Cerebellum (tissue), 4 donors: ENCODE measurements at places on chromosomes 12 and 14. TPM values are rescaled to one million over a fixed set of nuclear protein-coding genes. Genes with fewer than 3 reads are reported as not detected.
A peak's percentile ranks its signal among the peaks of the same experiment; 100 is the strongest.

DNA sequence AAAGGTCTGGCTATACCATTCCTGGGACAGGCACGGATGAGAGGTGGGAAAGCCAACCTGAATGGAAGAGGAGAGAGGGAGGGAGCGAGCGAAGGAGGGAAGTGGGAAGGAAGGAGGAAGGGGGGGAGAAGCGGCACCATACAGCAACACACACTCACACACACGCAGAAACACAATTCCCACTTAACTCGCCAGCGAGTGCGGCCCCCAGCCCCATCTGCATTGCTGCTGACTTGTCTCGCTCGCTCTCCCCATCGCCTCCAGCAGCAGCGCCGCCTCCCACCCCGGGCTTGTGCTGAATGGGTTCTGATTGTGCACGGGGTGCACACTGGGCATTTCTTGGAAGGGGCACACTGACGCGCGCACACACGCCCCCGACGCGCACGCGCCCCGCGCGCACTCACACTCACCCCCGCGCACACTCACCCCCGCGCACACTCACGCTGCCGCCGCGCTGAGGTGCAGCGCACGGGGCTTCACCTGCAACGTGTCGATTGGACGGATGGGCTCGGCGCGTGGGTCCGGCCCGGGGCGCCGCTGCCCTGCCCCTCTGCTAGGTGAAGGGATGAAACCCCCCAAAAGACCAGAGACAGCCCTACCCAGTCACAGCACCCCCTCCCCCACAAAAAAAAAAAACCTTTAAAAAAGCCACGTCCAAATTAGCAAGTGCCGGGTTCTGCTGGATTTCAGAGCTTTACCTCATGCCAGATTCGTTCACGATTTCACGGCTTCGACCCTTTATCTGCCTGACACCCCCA, 685 bp downstream of the GRIN2B start:
- DNase-seq = no peak

- DNase-seq = no peak
Measured at GRCh38 chr14:84228702-84229101, 1301.2 kb upstream of the FLRT2 start.

DNA sequence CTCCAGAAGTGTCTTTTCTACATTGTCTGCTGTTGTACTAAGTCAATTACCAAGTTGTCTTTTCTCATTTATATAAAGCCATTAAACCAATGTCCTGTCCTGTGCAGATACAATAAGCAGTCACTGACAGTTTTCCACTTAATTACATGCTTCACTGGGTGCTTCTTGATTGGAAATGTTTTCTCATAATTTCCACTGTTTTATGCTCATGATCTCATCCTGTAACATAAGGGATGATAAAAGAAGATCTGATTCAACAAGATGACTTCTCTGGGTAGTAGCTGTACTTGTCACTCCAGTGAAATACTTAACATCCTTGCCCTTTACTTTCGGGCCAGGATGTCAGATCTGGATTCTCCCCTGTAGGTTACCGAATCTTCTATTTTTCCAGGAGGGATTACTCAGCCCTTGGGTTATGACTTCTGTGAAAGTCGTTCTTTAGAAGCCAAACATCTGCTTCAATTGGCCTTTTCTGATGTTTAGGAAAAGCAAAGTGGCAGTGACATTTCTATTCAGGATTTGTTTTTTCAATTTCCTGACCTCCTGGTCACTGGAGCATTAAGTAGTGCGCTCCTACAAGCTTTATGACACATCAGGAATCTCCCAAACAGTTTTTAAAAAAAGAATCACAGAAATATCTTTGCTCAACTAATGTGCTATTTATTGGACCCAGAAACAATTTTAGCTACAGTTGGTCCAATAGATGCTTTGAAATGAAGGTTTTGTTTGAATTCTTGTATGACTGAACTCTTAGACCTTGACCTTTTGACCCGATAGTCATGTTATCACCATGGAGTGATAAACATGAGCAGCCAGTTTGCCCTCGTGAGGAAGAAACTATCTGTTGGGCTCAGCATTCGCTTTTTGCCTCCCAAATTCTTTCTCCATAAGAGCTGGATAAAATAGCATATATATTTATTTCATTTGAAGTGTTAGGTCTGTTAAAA, 234.5 kb upstream of the SSTR1 start:
- no peak for DNase-seq

- DNase-seq = no peak
Measured at GRCh38 chr12:102964872-102965271, 7.4 kb downstream of the ASCL1 start.

Gene KLRC3
- total RNA-seq = 5.7 TPM

- DNase-seq = peak; percentile 41
Measured at GRCh38 chr14:53295985-53296582, 143.0 kb upstream of the DDHD1 start.

GRCh38 chr14:71264260-71264659, 357.0 kb downstream of the PCNX1 start:
- DNase-seq = no peak
